ENCODE measurements at places on chromosomes 6 and 20.

DNA sequence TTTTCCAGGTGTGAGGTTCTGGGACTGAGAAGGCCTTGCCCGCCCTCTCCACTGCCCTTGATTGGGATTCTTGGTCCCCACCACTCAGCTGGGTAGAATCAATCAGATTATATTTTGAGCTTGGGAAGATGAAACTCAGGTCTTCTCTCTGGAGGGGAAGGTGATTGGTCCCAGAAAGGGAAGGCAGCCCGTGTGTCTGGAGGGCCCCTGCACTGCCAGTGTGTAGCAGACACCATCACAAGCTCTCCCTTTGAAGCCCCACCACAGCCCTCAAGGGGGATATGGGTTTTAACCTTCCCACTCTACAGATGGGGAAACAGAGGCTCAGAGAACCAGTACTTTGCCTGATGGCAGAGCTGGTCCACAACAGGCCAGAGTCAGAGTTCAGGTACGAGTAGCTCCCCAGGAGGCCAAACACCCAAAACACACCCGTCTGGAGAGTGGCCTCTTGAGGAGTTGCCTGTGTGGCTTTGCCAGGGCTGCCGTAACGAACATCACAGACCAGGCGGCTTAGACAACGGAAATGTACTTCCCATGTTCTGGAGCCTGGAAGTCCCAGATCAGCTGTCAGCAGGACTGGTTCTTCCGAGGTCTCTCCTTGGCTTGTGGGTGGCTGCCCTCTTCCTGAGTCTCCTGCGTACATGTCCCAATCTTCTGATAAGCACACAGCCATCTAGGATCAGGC lies 205.6 kb downstream of the SYNDIG1 start:
- no peak for DNase-seq

DNA sequence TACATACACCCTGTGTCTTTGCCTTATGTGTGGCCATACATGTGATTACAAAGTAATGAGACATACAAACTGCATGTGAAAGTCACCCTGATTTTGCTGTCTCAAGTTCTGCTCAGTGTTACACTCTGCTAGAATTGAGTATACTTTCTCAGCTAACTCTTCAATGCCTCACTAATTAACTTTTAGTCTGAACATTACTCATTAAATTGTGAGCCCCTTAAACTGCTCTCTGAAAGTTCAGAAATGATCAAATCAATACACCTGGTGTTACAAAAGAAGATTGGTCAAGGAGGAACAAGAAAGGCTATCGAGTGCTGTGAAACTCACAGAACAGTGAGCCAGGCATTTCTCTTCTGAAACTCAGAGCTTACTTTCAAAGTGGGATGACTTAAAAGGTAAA lies 71.3 kb downstream of the MKKS start:
- DNase-seq, result no peak

DNA sequence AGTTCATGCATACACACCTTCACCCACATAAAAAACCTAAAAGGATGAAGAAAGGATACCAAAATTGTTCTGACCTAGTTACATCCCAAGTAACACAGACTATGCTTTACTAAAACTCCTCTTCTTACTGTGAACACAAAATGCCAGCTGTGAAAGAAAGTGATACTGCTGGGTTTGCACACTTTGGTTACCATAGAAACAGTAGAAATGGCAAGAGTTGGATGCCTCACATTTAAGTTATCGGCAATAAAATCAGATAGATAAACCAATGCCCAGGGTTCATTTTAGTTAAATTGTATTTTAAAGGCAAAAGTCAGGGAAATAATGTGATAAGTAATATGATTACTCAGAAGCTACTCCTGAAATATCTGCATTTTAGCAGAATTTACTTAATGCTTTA lies 161.9 kb downstream of the CDK19 start:
- DNase-seq, result no peak

DNA sequence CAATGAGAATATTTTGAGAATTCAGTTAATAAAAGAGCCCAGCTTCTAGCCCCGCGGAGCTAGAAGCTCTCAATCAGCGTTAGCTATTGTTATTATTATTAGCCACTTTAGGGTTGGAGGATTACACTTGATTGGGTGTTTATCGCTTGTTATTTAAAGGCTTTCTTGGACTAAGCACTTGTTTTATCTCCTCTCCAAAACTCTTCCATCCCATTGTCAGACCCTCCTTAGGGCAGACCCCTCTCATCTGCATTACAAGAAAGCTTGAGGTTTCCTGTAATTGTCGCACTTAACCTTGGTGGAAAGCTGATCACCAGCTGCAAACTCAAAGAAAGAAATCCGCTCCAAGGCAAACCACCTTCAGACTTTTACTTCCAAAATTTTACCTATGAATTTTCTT lies 4.8 kb downstream of the DPPA5 start:
- DNase-seq, result no peak

GRCh38 chr20:15867899-15868298 lies 705.3 kb downstream of the KIF16B start:
- DNase-seq, result peak; percentile 17

DNA sequence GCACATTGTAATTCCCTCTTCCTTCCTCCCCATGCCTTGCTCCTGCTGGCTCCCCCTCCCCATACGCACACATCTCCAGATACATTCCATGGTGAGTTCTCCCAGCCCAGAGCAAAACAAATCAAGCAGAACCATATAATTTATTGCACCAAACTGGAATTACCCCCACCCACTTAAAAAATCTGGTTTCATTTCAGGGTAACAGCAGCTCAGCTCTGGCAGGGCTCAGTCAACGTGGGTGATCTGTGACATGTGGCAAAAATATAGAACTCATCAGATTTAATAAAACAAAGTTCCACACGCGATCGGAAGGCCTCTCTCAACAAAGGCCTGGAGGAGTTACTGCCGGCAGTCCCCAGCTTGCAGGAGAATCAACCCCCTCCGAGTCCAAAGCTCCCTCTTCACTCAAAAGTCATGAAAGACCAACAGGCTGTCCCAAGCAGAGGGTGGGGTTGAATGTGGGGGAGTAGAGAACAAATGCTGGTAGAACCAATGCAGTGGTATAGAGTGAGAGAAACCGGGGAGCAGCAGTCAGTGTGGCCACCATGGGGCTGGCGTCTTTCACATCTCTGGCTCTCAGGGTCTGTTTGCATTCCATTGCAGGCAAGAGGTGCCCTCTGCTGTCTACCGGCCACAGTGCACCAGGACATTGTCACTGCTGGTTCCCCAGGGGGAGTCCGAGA lies 323.3 kb upstream of the NT5E start:
- DNase-seq, result peak; percentile 60

- DNase-seq, result no peak
Observed at GRCh38 chr6:35955071-35955470, 34.2 kb upstream of the SRPK1 start.

- DNase-seq, result peak; percentile 31
Observed at GRCh38 chr20:61759286-61760065, 306.2 kb downstream of the TAF4 start.

- no peak for DNase-seq
Observed at GRCh38 chr6:3781504-3781903, 30.0 kb upstream of the PXDC1 start.

GRCh38 chr6:75307364-75308004 lies 22.9 kb upstream of the TMEM30A start:
- DNase-seq, result no peak

DNA sequence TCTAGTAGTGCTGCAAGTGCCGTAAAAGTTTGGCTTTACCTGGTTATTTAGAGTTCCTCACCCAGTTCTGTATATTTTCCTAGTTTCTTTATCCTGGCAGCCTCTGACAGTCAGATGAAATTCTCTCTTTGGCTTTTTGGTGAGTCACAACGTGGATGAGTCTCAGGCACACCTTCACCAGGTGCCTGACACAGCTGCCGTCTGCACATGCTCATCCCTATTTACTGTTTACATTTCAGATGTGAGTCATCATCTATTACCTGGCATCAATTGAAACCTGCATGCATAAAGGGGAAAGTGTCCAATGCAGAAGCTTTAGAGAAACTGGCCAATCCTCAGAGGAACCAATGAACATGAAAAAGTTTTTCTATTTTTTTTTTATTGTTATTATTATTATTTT lies 33.3 kb upstream of the ADGRF4 start:
- no peak for DNase-seq

DNA sequence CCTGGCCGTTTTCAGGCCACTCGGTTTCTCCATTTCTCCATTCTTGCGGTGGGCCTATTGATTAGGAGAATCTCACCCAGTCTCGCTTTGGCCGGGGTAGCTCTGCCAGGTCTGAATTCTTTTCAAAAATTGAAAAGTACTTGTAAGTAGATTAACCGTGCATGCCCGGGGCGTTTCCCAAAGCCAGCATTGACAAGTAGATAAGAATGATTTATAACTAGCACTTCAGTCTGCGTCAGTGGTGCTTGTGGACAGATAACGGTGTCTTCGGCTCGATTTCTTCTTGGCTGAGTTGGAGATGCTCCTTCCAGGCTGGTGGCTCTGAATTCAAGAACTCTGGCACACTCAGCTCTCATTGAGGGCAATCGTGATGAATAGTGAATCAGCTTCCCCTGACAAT lies 29.0 kb downstream of the SLC24A3 start:
- no peak for DNase-seq

DNA sequence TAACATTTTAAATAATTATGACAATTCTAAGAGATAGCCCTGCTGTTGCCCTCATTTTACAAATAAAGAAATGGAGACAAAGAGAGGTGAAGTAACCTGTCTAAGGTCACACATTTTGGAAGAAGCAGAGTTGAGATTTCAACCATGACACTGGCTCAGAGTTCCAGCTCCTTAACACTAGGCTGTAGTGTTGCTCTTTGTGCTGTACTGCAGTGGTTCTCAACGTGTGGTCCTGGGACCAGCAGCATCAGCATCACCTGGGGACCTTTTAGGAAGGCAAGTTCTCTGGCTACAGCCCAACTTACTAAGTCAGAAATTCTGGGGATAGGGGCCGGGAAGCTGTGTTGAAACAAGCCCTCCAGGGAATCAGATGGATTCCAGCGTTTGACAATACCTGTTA lies 62.4 kb upstream of the FERMT1 start:
- DNase-seq, result no peak

- no peak for DNase-seq
Observed at GRCh38 chr20:32559753-32560380, 25.3 kb downstream of the NOL4L start.

DNA sequence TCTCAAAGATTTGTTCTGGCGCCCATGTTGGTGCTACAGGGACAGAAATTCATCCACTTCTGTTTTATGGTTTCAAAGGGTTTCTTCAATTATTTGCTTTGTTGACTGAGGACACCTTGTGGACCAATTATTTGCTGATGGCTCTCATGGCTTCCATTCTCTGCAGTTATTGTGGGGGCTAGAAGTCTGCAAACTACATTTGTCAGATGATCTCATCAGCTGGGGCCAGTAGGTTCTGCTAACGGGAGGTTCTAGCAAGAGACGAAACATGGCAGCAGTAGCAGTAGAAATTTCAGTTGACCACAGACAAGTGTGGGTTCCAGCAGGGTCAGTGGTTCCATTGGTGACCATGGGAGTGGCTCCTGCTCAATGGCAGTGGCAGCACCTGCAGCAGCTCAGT lies 72.8 kb upstream of the BLCAP start:
- DNase-seq, result no peak

DNA sequence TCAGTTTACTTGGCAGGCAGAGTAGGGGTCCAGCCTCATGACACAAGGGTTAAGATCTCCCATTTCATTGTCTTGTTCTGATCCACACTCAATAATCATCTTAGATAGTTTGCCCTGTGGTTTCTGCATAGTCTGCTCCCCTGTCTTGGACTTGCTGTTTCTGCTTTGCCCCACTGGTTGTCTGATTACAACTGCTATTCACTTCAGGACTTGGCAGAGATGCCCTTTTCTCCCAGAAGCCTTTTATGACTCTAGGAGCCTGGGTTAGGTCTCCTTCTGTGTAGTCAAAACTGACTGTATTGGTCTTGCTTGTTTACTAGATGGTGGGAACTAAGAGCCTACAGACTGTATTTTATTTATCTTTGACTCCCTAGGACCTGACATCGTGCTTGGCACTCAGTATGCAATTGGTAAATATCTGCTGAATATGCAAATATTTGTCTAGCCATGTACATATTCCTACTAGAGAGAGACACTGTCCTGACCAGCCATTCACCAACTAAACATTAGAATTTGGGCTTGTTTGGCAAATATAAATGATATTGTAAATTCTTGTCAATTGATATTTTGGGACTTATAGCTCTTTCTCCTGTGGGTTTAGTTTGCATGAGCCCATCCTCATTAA lies 165.9 kb upstream of the KCNK16 start:
- no peak for DNase-seq

DNA sequence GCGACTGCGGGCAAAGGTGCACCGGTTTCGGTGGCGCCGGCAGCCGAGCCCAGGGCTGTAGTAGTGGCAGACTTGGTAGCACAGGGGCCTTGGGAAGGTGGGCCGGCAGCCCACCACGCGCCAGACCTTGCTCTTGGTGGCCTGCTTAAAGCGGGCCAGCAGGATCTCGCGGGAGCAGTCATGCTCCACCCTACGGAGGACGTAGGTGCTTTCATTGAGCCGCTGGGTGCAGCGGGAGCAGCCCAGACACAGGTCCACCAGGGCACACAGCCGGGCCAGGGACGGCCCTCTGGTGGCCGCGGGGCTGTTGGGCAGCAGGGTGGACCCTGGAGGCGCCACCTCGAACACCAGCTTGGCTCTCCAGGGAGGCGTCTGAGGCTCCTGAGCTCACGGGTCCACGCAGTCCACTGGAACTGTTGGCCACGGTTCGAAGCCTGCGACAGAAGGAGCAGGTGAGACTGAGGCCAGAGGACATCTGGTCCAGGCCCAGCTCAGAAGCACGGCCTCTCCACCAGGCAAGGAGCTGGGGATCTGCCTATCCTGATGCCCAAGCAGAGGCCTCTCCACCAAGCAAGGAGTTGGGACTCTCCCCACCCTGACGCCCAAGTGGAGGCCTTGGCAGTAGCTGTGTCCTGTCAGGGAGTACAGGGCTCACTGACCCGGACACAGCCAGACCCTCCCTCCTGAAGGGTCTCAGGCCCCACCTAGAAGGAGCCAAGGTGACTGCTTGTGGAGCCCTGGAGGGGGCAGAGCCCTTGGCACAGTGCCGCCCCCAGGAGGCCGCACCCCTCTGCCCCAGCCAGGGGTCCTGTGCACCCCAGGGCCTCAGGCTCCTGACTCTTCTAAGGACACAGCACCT lies 1.0 kb downstream of the HELZ2 start:
- DNase-seq, result no peak

GRCh38 chr6:36120018-36120417 lies 10.3 kb upstream of the MAPK13 start:
- no peak for DNase-seq
